ENCODE measurements at places on chromosomes 3 and 15. TPM values are rescaled to one million over a fixed set of nuclear protein-coding genes. Genes with fewer than 3 reads are reported as not detected.

The RCCD1 gene
- not detected for total RNA-seq

The KNG1 gene
- not detected for total RNA-seq

The SLC28A2 gene
- not detected for total RNA-seq

The P2RY12 gene
- not detected for total RNA-seq

The CNTN3 gene
- not detected for total RNA-seq

The SLC22A13 gene
- total RNA-seq = not detected

The SLCO2A1 gene
- not detected for total RNA-seq
